ENCODE measurements at places on chromosomes 13 and 19.

- DNase-seq: no peak
These were observed 4.3 kb downstream of the PHF11 start for GRCh38 chr13:49499889-49500660.

DNA sequence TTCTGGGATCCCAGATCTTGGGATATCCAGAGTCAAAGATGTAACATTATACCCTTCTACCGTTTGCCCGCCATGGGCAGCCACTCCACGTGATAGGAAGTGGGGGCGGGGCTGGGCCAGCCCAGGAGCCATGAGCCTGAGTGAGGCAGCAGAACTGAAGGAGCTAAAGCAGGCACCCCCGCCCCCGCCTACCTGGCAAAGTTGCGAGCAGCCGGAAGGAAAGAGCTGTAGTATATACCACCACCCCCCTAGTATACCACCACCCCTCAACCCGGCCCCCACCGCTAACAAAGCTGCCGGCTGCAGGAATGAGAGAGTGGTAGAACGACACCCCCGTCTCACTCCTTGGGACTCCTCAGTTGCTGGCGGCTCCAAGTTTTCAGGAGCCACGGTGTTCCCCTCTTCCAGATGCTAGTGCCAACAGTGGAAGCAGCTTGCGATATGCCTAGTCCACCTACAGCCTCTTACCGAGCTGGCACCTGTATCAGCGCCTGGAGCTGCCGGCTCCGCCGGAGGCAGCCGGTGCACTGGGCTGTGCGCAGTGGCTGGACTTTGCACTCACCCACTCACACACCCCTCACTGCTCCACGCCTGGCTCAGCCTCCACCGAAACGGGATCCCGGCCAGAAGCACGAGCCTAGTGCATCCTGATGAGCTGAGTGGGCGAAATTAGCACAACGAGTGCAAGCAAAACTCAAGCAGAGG, 230.7 kb upstream of the PRR20A start:
- DNase-seq: no peak

- no peak for DNase-seq
These were observed 165.8 kb upstream of the EDNRB start for GRCh38 chr13:78084401-78084800.

GRCh38 chr19:30020189-30020588, 78.2 kb downstream of the URI1 start:
- DNase-seq: no peak

GRCh38 chr13:111385183-111385857, 64.9 kb downstream of the TEX29 start:
- DNase-seq: no peak

DNA sequence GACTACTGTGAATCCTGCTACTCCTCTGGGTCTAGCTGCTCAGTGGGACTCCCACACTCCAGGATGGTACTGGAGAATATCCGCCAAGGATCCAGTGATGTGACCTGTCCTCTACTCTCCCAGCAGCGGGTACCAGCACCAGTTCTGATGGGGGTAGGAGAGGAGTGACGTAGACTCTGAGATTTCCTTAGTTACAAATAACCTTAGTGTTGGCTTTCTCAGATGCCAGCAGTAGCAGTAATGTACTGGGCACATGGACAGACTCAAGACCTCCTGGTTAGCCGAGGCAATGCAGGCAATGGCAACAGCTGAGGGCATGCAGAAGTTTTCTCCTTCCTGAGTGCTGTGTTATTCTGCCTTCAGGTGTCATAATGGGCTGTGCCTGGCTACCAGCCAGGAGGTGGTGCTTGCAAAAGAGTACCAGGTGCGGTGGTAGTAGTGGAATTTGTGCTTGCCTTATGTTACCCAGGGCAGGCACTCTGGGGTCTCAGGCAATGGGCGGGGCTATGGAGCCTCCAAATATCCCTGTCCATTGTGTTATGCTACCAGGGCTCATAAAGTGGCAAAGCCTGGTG, 105.3 kb upstream of the KLF5 start:
- DNase-seq: no peak

DNA sequence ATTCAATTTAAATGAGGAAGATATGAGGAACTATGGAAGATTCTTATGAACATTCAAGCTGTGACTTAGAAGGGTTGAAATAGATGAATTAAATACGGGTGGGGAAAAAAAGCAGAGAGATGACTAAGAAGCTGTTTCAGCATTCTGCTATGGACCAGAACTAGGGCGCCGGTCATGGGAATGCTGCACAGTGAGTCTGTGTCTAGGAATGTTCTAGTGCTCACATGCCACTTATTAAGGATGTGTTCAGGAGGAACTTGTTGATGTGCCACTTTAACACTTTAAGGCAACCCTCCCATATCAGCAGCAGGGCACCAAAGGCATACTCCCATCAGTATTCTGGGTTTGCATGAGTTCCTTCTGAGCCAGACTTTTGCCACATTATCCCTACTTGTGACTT, 152.1 kb downstream of the POSTN start:
- no peak for DNase-seq

DNA sequence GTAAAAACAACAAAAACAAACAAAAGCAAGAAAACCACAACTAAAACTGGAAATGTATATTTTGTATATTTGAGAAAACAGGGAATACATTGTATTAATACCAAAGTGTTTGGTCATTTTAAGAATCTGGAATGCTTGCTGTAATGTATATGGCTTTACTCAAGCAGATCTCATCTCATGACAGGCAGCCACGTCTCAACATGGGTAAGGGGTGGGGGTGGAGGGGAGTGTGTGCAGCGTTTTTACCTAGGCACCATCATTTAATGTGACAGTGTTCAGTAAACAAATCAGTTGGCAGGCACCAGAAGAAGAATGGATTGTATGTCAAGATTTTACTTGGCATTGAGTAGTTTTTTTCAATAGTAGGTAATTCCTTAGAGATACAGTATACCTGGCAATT, 17.1 kb downstream of the KLF5 start:
- DNase-seq: no peak

DNA sequence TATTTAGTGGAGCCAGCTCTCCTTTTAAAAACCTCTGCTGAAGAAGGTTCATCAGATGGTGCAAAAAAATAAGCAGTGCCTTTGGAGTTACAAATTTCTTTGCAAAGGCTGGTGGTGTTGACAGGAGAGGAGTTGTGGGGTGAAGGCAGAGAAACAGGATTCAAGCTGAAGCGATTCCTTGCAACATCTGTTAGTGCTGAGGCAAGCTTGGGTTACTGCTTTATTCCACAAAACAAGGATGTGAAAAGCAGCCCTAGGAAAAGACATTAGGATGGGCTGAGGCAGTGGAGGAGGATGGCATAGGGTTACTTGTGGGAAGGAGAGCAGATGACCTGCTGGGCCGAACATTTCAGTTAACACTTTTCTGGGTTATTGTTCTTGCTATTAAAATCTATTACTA, 390.7 kb downstream of the DLEU7 start:
- no peak for DNase-seq

DNA sequence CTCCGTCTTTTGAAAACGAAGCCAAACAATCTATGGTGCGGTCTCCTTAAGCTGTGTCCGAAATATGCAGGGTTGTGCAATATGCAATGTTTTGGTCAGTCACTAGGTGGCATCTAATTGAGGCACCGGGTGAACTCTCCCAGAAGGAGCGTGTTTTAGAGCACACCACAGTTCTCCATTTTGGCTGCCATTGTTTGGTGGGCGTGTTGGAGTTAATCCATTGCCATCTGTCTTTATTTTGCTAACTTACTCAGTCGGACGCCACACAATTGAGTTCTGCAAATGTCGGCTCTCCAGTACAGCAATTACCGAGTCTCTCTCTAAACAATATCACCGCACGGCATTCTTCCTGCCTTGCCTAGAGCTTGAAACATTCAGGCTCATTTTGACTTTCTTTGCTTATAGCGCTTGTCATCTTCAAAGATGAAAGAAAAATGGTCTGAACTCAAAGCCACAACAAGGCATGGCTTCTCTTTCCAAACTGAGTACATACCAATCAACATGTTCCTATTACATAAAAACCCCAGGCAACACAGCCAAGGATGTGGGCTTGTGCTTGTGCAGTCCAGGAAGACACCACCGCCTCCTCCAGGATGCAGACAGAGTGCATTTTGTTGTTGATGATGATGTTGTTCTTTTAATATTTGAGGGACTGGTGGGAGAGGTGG, 182.0 kb upstream of the SERP2 start:
- DNase-seq: peak; percentile 78

- DNase-seq: no peak
These were observed 11.9 kb downstream of the KLC3 start for GRCh38 chr19:45352471-45352870.

GRCh38 chr13:113663934-113664333, 3.1 kb upstream of the GRK1 start:
- no peak for DNase-seq

GRCh38 chr13:74706801-74707200, 572.6 kb upstream of the KLF12 start:
- DNase-seq: no peak

GRCh38 chr19:35360880-35361420, 2.7 kb downstream of the FFAR3 start:
- DNase-seq: no peak

- DNase-seq: no peak
These were observed at the start of gene ZNF418 for GRCh38 chr19:57934820-57935665. Gene ZNF418, minus strand, starts transcription at chr19:57935402. Its CDS starts 1,580 bp downstream, at chr19:57933822.

DNA sequence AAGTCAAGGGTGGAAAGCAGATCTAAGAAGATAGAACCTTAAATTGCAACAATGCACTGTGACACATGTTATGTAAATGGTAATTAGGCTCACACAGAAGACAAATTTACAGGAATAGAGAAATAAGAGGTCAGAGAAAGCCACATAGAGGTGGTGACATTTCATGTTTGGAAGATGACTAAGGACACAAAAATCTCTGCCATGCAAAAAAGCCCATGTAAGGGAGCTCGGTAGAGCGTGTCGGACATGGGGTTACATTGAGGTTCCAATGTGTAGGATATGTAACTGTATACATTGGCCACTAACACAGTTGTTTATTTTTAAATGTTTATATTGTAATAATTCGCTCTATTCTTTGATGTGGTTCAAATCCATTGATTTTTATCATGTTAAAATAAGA, 33.7 kb downstream of the SUGT1 start:
- DNase-seq: no peak

DNA sequence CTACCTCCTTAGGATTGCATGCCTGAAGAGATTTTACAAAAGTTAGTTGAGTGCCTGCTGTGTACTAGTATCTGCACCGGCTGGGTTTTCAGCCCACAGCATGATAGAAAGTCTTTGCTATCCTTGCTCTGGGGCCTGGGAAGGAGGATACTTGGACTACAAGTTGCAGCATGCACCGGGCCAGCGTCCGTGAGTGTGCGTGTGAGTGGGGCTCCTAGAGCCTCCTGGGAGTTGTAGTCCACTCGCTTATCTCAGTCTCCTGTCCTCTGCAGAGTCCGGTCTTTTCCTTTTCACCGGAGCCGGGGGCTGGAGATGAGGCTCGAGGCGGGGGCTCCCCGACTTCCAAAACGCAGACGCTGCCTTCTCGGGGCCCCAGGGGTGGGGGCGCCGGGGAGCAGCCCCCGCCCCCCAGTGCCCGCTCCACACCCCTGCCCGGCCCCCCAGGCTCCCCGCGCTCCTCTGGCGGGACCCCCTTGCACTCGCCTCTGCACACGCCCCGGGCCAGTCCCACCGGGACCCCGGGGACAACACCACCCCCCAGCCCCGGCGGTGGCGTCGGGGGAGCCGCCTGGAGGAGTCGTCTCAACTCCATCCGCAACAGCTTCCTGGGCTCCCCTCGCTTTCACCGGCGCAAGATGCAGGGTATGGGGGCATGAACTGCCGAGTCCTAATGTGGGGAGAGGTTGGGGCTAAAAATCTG, 20.6 kb downstream of the BRSK1 start:
- peak; percentile 65 for DNase-seq

- no peak for DNase-seq
These were observed 498.1 kb downstream of the KLF5 start for GRCh38 chr13:73556902-73557301.

GRCh38 chr19:6070207-6070681, 40.1 kb downstream of the RFX2 start:
- DNase-seq: peak; percentile 36

DNA sequence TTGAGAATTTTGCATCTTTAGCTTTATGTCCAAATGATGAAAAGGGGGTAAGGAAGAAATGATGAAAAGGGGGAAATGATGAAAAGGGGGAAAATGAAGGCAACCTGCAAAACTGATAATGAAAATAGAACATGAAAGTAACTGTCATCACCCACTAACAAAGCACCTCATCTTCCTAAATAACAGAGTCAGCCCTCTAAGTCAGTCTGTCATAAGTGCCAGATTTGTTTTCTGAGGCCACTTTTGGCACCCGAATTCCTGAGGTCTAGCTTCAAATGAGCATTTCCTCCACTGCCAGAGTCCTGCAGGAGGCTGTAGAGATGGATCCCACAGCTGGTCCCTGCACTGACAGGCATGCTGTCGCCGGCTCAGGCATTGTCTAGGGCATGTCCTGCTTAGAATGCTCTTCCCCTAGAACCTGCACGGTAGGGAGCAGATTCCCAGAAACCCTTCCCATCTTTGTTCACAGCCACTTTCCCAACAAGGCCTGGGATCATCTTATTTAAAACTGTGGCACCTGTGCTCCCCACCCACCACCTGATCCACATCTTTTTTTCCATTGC, 25.3 kb downstream of the RAP2A start:
- no peak for DNase-seq

DNA sequence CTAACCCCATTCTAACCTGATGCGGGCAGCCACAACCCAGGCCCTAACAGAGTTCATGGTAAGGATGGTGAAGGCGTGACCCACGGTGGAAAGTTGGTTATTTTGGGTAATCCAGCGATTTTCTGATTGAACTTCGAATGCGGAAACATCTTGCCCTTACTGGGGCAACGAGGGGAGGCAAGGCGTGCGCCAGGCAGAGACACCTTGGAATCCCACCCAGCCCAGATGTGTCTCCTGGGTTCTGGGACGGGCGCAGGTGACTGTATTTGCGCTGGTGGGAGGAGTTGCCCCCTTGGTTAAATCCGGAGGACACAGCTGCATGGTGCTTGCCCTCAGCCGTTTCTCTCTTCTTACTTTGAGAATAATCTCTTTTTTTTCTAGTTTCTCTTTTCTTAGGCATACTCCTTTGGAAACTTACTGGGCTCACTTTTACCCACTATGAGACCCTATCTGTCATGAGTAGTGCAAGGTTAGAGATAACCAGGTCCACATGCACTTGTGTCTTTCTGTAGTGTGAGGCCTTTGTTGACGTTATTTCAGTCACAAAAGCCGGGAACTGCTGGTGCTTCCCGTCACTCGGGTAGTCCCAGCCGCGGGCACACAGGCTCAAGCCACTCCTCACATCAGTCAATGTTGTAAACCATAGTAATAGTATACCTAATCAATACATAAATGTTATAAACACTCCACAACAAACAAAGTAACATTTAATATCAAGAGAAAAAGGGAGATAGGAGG, 81.5 kb downstream of the ATP11A start:
- DNase-seq: no peak
